ENCODE measurements at places on chromosomes 4 and X. TPM values are rescaled to one million over a fixed set of nuclear protein-coding genes. Genes with fewer than 3 reads are reported as not detected.

SORBS2 gene
- polyA plus RNA-seq, result 0.74 TPM

PTCHD1 gene
- 5.9 TPM for polyA plus RNA-seq

GAGE12H gene
- not detected for polyA plus RNA-seq

CDX4 gene
- not detected for polyA plus RNA-seq

PLXNB3 gene
- polyA plus RNA-seq, result not detected

GRID2 gene
- 452 TPM for polyA plus RNA-seq
